ENCODE measurements at places on chromosomes 5 and 9.

DNA sequence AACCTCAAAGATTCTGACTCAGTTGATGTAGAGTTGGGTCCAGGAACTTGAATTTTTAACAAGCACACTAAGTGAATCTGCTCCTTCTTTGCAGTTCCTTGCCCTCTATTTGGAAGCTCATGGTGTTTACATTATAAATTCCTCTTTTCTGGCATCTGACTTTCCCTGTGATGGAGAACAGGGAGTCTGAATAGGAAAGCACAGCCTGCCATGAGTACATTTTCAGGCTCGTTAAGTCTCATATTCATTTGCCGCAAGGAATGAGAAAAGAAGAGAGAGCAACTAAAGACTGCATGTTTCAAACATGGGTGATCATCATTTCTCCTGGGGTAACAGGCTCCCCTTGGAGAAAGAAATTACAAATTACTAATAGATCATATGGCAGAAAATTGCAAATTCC, 468.1 kb upstream of the DMAC1 start:
- DNase-seq: no peak

- DNase-seq: no peak
These were observed 229.3 kb downstream of the PIK3R1 start for GRCh38 chr5:68444833-68445232.

DNA sequence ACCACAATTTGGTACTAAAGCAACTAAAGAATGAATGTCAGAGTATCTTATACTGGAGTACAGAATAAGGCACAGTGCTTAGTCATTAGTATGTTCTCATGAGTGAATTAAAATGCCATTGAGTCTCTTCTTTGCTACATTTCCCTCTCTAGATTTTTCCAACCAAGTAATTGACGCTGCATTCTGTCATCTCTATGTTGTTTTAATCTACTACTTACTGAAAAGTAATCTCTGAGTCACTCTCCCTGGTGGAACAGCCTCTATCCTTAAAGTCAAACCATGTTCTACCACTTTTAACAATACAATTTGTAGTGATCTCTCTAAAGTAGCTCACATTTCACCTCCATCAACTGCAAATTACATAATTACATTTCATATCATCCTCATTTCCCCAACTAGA, 495.1 kb downstream of the CDH18 start:
- no peak for DNase-seq

GRCh38 chr5:173826428-173827350, 61.5 kb upstream of the CPEB4 start:
- DNase-seq: no peak

- no peak for DNase-seq
These were observed 667.4 kb upstream of the SEMA6A start for GRCh38 chr5:117242028-117242427.

GRCh38 chr9:127561491-127562278, 50.4 kb upstream of the STXBP1 start:
- no peak for DNase-seq

DNA sequence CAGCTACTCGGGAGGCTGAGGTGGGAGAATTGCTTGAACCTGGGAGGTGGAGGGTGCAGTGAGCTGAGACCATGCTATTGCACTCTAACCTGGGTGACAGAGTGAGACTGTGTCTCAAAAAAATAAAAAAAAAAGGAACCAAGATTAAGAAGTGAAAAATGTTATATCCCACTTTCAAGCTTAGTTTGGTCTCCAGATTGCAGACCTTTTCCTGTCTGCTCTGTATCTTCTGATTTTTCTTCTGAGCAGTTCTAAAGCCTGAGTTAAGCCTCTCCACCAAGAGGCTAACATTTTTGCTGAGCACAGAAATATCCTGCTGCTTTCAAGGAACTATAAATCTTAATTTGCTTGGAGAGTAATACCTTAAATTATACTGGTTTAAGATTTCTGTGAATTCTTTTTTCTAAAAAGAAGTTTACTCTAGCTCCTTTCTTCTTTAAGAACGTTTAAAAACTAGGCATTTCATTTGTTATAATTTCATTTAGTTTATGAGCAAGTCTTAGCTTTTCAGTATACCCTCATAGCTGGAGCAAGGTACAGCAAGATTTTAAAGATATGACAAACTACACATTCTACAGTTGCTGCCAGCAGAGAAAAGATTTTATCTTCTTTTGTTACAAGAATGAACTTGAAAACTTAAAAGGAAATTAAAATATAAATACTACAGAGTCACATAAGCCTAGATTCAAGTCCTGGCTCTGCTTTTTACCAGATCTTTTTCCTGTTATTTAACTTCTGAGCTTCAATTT, 55.0 kb downstream of the GARNL3 start:
- DNase-seq: no peak

- DNase-seq: no peak
These were observed 50.2 kb upstream of the SAP30L start for GRCh38 chr5:154395407-154396106.

DNA sequence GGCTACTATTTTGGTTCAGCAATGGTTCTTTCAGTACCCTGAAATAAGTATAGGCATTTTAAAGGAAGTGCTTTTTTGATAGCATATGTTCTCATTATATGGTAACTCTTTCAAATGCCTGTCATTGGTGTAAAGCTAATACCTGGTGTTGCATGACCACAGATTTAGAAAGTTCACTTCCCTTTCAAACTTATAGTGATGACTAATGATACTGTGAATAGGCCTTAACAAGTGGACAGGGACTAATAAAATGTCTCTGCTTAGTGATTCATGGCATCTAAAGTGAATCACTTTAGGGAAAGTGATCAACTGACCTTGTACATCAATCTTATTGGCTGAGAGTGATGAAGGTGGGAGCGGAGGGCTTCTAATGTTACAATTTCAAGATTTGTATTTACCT, 21.6 kb downstream of the MRPL22 start:
- DNase-seq: no peak

- no peak for DNase-seq
These were observed 106.1 kb downstream of the THBS4 start for GRCh38 chr5:80141147-80141671.

Data from stimulated activated CD4-positive, alpha-beta T cell treated with anti-CD3 and anti-CD28 coated beads, Interleukin-1b, Interleukin-23, amount 100 ng/mL, for 24 hours (primary cell).